ENCODE measurements at places on chromosomes 3 and 15. TPM values are rescaled to one million over a fixed set of nuclear protein-coding genes. Genes with fewer than 3 reads are reported as not detected.
A peak's percentile ranks its signal among the peaks of the same experiment; 100 is the strongest.

DNA sequence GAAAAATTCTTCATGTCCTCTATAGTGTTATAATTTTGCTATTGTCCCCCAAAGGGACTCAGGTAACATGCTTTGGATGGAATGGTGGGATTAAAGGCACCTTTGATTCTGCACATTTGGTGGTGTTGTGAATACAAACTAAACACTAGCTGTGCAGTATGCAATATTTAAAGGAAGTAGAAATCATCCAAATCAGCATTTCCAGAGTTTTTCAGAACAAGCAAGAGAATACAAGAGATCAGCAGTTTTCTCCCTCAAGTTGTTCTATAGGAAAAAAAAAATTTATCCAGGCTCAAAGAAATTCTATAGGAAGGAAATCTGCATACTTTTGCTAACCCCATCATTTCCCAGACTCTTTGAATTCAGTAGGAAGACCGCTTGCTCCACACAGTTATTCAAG is 10.2 kb upstream of the ADIPOQ start:
- no peak for DNase-seq

DNA sequence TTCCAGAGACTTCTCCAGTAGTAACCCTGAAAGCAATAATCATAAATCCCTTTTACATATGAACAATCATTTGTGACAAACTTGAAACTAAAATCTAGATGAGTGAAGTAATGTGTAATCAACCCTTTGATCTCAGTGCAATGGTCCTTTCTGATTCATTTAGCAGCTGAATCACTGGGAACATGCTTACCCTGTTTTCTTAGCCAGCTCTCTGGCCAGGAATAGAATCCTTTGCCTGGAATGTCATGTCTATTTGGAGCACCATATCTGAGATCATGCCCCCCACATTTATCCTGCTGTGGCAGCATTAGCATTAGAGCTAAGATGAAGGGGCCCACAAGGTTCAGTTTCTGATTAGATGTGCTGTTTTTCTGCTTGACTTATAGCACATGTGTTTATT is 309.8 kb downstream of the OXSM start:
- no peak for DNase-seq

GRCh38 chr15:91853948-91854638 is 585 bp downstream of the SLCO3A1 start:
- peak; percentile 70 for DNase-seq

GRCh38 chr3:10470120-10471053 is 35.0 kb downstream of the ATP2B2 start:
- no peak for DNase-seq

DNA sequence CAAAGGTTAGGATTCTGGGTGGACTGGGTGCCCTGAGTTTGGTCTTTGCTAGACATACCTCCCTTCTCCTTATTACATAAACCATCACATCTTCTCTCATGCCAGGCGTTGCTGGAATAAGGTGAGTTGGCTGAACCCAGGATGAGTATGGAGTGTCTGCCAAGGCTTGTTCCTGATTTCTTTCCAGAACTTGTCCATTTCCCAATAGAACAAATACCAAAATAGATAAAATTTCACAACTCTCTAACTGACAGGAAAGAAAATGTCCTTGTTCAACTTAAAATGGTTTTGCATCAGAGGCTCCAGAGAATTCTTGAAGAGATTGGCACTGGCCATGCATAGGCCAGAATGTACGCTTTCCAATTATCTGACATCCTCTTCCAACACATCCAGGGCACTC is 291.9 kb downstream of the IGSF11 start:
- DNase-seq: no peak

DNA sequence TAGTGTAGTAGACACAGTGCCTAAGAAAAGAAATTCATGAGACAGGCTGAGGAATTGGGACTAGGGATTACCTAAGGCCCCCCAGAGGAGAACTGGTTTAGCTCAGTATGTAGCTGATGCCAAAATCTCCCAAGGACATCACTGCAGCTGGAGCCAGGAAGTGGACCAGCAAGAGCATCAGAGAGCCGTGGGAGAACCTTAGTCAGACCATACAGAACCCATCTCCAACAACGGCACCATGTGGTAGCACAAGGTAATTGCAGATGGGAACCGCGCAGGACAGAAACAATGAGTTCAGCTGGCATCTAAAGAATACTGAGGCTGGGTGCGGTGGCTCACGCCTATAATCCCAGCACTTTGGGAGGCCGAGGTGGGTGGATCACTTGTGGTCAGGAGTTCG is 81.7 kb downstream of the WNT5A start:
- no peak for DNase-seq

- no peak for DNase-seq
Measured at GRCh38 chr15:40235201-40235885, 3.5 kb upstream of the PAK6 start.

DNA sequence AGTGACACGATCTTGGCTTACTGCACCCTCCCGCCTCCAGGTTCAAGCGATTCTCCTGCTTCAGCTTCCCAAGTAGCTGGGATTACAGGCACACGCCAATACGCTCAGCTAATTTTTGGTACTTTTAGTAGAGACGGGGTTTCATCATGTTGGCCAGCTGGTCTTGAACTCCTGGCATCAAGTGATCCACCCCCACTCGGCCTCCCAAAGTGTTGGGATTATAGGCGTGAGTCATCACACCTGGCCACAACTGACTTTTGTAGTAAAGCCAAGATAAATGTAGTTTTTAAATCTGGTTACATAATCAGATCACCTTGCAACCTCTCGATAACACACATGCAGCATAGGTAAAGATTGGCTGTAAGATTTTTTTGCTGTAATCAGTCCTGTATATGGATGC is 657.5 kb upstream of the DPPA4 start:
- DNase-seq: no peak

GRCh38 chr15:42012241-42012640 is 8.6 kb downstream of the PLA2G4E start:
- DNase-seq: no peak

DNA sequence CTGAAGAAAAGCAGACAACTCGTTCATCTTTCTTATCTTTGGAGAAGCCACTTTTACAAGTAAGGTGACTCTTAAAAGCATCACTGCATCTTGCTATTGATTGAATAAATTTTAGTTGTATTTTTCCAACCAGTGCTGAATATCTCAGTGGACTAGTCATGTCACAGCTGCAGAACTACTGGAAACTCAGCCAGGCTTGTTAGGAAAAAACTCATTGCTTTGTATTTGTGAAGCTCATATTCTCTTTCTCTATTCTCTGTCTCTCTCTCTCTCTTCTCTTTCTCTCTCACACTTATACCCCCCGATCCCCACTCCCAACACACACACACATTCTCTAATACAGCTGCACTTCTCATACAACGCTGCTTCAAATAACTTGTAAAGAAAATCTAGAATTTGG is 104.3 kb downstream of the WDR76 start:
- DNase-seq: no peak

DNA sequence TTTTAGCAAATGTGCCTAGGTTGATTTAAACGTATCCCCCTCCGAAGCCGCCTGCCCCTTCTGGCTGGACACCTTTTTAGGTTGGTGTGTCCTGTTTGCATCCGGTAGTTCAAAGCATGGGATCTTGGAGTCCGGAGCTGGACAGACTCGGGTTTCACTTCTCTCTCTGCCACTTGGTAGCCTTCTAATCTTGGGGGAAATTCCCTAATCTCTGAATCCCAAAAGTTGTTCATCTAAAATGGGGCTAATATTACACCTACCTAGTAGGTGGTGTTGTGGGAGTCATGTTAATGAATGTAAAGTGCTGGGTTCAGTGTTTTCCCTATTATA is 760 bp downstream of the FANCI start:
- DNase-seq: no peak

DNA sequence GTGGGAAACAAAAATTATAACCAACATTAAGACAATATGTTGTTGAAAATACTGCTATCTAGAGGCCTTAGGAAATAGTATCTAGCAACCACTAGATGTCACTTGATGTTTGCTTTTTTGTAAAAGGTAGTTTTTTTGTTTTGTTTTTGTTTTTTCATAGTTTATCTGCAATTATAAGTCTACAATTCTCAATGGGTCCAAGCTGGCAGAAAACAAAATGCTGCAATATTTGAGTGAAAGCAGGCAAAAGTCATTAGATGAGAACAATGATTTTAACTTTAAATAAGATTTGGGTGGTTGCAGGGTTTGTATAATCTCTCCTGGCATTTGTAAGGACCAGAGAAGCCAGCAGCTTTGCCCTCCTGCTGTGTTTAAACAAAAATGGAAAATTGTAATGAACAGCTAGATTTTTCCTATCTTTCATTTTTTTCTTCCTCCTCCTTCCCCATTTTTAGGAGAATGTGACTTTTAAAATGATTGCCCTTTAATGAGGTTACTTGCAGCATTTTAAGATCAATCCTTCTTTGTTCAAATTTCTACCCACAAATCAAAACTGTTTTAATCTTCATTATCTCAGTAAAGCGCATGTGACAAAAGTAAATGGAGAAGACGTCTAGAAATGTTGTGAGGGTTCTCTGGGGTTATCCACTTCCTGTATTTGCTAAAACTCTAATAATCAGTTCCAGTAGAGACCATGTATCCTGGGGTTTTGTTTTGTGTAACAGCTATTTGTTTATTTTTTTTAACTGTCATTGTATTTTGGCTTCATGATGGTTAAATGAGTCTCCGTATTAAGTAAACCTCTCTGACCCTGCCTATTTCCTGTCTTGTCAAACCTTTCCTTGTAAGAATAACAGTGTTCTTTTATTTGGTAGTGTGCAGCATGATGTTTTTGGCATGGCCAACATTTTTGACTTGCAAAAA is 27.3 kb downstream of the DUT start:
- DNase-seq: peak; percentile 13

DNA sequence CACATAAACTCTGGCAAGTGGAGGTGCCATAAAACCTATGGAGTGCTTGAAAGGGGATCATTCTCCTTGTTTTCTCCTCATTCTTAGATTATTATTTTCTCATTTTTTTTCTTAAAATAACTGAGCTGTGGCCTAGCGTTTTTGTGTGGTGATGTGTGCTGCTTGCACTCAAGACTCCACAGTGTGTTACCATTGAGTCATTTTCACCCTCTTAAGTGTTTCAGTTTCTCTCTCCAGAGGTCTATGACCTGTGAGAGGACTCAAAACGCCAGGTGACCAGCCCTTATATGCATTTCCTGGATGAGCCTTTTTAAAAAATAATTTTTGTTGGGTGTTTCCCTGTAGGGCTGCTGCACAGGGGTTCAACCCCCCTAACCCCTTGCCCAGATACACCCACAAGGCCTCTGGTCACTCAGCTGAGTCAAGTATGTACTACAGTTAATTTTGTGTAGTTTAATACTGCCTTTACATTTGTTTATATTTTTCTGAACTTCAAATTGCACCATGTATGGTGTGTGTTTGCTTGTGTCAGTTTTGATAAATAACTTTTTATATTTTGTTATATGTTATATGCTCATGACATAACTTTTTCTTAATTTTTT is 15.4 kb upstream of the BTLA start:
- no peak for DNase-seq

DNA sequence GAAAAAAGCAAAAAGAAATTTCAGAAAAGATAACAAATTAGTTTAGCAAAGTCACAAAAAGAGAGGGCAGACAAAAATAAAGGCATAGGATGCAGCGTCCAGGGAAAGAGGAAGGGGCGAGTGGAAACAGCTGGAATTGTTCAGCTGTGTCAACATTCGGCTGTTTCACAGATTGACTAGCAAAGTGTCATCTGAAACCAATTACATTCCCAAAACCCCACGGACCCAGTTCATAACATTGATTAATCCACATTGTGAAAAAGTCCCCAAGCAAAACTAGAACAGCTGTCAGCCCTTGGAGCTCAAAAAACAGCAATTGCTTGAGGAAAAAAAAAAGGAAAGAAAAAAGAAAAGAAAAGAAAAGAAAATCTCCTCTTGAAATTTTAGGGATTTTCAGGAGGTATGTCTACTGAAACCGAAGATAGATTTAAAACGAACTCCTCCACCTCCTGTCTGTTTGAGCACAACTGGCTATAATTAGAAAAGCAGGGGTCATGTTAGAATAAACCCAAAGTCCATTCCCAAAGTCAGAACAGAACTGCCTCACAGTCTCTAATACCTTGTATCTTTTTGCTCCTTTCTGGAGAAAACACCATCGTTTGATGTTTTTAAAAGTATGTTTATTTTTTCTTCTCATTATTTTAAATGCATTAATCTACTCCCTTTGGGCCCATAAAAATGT is 159.6 kb downstream of the RORA start:
- DNase-seq: no peak

DNA sequence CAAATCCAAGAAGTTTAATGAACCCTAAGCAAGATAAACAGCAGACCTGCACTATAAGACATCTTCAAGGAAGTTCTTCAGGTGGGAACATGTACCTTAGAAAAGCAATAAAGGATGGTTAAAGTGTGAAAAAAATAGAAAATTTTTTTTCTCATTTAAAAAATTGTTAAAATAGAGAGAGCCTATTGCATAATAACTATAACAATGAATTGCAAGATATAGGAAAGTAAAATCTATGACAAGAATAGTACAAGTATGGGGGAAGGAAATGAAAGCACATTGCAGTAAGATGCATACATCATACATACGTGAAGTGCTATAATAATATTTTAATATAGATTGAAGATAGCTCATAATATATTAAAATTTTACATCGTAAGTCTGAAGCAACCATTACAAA is 310.1 kb upstream of the KCNMB2 start:
- no peak for DNase-seq

DNA sequence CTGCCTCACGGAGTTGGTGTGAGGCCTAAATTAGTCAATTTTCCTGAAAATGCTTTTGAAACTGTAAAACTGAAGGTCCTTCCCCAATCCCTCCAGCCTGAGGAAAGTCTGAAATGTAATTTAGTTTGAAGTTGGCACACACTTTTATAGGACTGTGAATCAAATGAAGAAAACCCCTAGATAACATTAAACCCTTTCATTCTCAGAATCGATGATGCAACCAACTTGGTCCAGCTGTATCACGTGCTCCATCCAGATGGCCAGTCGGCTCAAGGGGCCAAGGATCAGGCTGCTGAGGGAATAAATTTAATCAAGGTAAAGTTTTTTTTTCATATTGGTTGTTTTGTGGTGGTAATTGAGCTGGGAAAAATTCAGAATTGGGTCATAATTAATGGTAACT is 11.7 kb downstream of the MRPS22 start:
- DNase-seq: no peak

Gene TICRR
- 4.0 TPM for total RNA-seq

Gene NR1I2
- not detected for total RNA-seq

Gene CLRN1
- total RNA-seq: not detected

Gene SEMA6D
- total RNA-seq: 14.1 TPM

Gene RTP4
- 1.6 TPM for total RNA-seq

Gene CHRD
- 0.03 TPM for total RNA-seq

Gene SLC6A20
- not detected for total RNA-seq

Gene CHSY1
- 11.0 TPM for total RNA-seq

Data from MG63 (cell line).